Stimulated activated CD8-positive, alpha-beta memory T cell treated with anti-CD3 and anti-CD28 coated beads, Interleukin-4, amount 100 ng/mL, for 48 hours (primary cell): ENCODE measurements at places on chromosomes 4 and X.

GRCh38 chrX:19179389-19179788, 57.1 kb upstream of the ADGRG2 start:
- DNase-seq = no peak

DNA sequence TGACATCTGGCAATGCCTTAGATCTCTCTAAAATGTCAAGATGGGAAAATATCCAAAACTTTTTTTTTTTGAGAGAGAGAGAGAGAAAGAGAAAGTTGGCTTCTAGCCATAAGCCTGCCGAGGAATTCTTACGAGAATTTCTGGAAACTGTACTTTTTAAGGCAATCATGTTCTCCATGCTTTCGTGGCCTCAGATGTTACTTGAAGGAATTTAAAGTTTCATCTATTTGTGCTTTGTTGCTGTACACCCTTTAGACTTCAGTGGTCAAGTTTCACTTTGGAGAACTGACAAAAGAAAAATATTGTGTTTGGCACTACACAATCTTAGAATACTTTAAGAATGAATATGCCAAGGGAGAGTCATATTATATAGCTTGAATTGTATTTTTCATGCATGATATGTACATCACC, 53.9 kb downstream of the FAT4 start:
- DNase-seq = no peak

GRCh38 chr4:2320152-2320551, 58.2 kb upstream of the MXD4 start:
- no peak for DNase-seq

GRCh38 chr4:152118819-152119553, 358.2 kb upstream of the GATB start:
- DNase-seq = no peak

DNA sequence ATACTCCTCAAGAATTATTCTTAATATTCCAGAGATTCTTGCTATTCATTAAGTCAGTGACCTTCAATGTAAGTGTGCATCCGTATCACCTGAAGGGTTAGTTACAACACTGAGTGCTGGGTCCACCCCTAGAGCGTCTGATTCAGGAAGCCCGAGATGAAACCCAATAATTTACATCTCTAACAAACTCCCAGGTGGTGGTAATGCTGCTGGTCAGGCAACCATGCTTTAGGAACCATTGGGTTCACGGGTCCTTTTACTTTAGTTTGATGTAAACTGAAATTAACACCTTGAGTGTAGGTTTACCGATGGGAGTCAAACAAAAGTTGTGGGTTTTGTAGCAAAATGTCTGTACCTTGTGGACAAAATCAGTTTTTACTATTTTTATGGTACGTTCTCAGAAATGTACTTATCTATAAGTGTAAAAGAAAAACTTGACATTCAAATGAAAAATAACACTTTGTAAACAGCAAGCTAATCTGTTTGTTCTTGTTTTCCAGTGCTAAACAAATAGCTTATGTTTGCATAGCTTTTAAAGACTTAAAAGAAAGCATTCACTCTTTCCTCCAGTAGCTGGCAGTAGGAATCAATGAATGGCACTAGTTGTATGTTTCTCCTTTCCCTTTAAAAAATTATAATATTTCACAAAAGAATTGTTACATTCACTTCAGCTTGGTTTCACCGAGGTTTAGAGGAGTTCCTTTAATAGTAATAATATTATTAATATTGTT, 32.7 kb downstream of the ACE2 start:
- DNase-seq = no peak

GRCh38 chr4:26010304-26010703, 96.3 kb downstream of the SMIM20 start:
- DNase-seq = no peak

GRCh38 chr4:145861336-145862318, 77.0 kb downstream of the ZNF827 start:
- no peak for DNase-seq

- no peak for DNase-seq
Measured at GRCh38 chr4:31275906-31276305, 555.7 kb downstream of the PCDH7 start.

DNA sequence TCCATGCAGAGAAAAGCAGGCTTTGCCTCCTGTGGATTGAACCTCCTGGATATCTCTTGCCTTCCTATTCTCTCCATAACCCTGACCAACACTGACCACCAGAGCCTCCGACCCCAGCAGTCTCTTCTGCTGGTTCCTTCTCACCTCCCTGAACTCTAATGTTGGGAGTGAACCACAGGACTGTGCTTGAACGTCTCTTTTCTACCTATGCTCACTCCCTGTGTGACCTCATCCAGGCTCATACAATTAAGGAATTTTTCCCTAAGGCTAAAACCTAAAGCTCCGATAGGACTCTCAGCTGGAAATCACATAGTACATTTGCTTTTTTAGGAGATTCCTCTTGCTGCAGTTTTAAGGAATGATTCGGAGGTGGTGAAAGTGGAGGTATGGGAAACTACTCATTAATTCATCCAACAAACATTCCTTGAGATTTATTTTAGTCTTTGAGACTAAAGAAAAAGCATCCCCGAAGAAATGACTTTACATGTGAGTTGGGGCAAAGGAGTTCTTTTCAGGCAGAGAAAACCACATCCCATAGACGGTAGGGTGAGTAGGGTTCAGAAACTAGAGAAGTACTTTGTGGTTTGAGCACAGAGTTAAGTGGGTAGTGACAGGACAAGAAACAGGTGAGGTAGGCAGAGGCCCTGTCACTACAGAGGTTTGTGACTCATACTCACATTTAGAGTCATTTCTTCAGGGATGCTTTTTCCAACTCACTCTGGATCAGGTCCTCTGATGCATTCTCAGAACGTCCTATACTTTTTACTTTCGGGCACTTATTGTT, 30.8 kb downstream of the NDNF start:
- DNase-seq = peak; percentile 32

GRCh38 chr4:143435955-143436354, 77.5 kb upstream of the SMARCA5 start:
- no peak for DNase-seq

DNA sequence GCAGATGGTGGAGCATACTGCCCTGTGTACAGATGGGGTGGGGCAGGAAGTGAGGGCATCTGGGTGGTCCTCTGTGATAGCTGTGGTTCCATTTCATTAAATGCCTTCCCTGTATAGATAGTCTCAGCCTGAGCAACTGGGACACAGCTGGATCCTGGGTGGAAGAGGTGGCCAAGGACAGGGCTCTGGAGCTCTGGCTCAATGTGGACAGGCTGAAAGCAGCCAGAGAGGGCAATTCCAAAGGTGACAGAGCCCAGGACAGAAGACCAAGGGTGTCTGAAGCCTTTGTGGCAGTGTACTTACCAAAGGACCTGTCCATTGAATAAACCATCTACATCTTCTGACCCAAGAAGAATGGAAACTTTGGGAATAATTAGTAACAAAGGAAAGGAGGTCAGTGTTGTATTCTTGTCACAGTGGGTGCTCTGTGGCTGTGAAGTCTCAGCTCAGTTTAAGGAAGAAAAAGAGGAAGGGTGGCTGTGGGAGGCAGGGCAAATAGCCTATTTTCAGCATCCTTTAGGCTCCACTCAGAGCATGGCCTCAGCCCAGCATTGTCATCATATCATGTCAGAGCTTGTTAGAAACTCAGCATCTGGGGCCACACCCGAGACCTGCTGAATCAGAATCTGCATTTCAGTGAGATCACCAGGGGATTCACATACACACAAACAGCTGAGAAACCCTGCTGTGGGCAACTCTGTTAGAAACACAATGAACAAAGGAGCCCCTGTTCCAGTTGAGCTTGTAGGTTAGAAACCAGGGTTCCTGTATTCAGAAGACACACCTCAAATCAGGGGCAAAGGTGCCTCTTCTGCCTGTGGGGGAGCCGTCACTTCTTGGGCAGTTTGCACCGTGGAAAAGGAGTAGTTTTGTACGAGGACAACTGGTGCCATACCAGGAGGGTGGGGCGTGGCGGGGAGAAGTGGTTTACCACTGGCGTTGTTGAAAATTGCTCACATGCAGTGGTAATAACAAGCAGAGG, 168.6 kb downstream of the PTTG2 start:
- peak; percentile 81 for DNase-seq

GRCh38 chr4:87856816-87857215, 24.0 kb downstream of the MEPE start:
- DNase-seq = no peak

GRCh38 chrX:121307449-121307848, 260.0 kb downstream of the GLUD2 start:
- no peak for DNase-seq

GRCh38 chrX:16480049-16480448, 169.9 kb upstream of the S100G start:
- no peak for DNase-seq

DNA sequence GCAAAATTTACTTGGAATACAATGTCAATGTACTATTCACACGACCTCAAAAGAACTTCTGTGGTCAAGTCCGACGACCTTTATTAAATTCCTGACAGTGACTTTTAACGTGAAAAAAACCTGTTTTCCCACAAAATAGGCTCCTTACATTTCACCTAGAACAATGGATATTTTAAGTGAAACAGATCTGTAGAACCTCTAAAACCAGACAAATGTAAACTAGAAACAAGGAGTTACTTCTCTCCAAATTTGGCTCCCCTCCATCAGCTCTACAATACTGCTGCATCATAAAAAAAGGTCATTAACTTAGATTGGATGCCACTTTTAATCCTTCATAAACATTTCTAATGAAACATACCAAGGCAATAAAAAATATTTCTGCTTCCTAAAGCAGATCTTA, 1.2 kb downstream of the NEK1 start:
- no peak for DNase-seq

- DNase-seq = peak; percentile 35
Measured at GRCh38 chrX:43655151-43656004, 721 bp upstream of the MAOA start.

- DNase-seq = no peak
Measured at GRCh38 chr4:175282407-175282806, 364.2 kb downstream of the ADAM29 start.
